ENCODE measurements at places on chromosomes 2 and 18.

- no peak for DNase-seq
These were observed 58.7 kb downstream of the RBKS start for GRCh38 chr2:27831279-27832050.

DNA sequence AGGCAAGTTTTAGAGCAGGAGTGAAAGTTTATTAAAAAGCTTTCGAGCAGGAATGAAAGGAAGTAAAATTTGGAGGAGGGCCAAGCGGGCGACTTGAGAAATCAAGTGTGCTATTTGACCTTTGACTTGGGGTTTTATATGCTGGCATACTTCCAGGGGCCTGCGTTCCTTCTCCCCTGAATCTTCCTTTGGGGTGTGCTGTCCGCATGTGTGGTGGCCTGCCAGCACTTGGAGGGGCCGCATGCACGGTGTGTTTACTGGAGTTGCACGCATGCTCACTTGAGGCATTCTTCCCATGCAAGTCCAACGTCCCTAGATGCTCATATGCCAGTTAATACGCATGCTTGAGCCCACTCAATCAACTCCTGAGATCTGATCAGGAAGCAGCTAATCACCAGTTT lies 78.3 kb upstream of the MAP4K4 start:
- DNase-seq, result no peak

GRCh38 chr2:37471994-37472393 lies 127.6 kb downstream of the QPCT start:
- no peak for DNase-seq

DNA sequence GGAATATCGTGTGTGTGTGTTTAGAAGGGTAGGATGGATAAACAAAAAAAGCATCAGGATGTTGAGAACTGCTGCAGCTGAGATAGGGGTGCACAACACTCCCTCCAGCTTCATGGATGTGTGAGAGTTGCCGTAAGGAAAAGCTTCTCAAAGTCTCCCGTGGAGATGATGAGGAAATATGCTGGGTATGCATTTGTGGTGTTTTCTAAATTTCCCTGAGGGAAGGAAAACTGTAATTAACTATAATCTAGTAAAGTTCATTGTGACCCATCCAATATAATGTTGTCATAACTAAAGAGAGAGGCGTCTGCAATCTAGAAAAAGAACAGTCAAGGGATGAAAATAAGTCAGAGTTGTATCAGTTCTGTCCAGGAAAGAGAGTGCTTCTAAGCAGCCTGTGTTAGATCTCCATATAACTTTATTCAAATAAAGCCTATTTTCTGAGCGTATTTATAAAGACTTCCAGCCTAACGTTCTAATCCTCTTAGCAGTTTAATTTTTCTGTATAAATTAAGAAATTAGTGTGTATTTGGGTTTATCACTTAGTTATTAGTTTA lies 7.3 kb upstream of the LMAN2L start:
- DNase-seq, result no peak

- no peak for DNase-seq
These were observed 9.5 kb upstream of the CYBRD1 start for GRCh38 chr2:171512683-171513195.

DNA sequence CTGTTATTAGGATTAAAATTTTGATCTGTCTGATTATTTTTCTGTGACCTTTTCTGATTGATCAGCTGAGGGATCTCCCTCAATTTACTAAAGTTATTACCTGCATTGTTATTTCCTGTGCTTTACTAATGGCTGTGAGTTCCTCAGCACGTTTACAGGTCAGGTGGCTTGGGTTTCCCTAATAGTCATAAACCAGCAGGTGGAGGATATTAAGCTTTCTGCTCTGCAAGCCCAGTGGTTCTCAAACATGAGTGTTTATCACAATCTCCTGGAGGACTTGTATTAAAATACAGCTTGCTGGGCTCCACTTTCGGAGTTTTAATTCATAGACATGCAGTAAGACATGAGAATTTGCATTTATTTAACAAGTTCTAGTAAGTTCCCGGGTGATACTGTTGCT lies 22.4 kb upstream of the UGP2 start:
- DNase-seq, result no peak

DNA sequence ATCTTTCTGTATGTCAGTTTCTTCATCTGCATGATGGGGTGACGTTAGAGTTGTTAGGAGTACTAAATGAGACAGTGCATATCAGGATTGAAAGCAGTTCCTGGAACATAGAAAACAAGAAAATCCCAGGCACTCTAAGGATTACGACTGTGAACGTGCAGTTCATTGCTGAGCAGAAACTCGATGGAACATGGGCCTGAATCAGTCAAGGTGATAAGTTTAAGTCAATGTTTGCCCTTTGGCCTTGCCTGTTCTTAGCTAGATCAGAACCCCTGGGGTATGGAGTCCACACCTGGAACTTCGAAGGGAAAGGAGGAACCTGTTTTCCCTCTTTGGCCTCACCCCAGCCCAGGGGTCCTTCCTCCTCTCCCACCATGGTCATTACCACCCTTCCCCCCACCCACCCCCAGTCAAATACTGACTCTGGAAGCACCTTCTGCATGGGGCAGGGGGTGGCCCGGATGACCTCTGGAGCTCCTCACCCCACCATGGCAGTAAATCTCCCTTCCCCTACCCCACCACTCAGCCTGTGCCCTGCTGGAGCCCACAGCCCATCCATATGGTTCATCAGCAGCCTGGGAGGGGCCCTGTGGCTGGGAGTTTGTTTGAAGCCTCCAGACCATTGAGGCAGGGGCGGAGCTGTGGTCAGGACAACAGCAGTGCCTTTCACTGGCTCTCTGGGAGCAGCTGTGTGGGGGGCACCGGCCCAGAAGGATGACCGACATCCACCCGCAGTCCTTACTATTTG lies 164.1 kb downstream of the SMAD7 start:
- DNase-seq, result no peak

- DNase-seq, result no peak
These were observed 170.4 kb upstream of the SESTD1 start for GRCh38 chr2:179435000-179435399.

DNA sequence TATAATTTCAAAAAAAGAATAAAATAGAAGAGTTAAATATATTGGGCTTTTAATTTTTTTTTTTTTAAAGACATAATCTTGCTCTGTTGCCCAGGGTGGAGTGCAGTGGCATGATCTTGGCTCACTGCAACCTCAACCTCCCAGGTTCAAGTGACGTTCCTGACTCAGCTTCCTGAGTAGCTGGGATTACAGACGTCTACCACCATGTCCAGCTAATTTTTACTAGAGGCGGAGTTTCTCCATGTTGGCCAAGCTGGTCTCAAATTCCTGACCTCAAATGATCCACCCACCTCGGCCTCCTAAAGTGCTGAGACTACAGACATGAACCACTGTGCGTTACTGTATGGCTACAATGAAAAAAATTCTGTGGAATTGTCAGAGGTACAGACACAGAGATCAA lies 98.1 kb upstream of the RGPD4 start:
- no peak for DNase-seq

GRCh38 chr2:208485390-208485789 lies 78.8 kb downstream of the PTH2R start:
- no peak for DNase-seq

GRCh38 chr2:71210292-71210691 lies 16.6 kb downstream of the PAIP2B start:
- no peak for DNase-seq

DNA sequence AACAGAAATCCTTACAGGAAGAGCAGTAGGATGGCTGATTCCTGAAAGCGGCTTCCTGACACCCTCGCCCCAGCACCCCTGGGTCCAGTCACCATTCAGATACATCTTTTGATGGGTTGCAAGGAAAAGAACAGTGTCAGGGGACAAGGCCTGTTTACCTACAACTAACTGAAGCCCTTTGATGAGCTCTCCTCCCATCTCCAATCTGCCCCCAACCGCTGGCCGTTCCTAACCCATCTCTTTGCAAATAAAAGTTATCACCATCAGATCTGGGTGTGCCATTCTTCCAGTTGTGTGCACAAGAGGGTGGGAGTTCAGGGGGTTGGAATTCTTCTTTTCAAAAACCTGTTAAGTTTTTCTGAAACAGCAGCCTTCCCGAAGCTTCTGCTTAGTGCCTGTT lies 48.9 kb downstream of the ARL4C start:
- DNase-seq, result no peak

GRCh38 chr2:206533977-206534376 lies 90.6 kb downstream of the ADAM23 start:
- no peak for DNase-seq

DNA sequence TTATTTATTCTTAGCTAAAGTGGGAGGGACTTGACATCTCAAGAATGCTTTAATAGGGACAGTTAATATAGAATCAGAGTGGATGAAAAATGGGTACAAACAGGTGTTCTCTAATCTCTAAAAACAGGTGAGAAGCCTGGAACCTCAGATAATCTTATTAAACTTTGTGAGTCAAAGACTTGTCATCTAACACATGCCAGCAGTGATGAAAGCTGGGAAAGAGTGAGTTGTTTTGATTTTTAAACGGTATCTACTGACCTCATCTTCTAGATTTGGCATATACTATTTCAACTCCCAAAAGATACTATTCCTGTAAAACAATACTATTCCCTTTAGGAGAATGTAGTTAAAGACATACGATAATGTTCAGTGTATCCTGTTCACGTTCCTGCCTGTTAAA lies 103.4 kb downstream of the CCDC141 start:
- no peak for DNase-seq

- no peak for DNase-seq
These were observed 2.4 kb upstream of the ASB1 start for GRCh38 chr2:238424313-238424700.

DNA sequence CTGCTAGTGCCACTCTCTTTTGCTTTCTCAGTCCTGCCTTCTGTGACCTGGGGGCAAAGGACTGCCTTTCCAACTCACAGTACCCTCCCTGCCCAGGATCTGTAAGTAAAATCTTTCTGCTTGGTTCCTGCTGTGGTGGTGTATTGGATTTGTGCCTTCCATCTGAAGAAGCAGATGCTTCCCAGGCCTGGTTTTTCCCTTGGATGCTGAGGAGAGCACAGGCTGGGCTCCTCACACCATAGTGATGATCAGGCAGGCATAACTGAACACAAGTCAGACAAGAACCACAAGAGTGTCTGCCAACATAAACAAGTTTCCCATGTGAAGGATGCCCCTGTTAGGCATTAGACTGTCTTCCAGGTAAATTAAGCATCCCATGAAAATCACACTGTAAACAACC lies 121.3 kb upstream of the NRXN1 start:
- no peak for DNase-seq

GRCh38 chr2:86476092-86476491 lies 34.9 kb downstream of the KDM3A start:
- DNase-seq, result no peak

- peak; percentile 5 for DNase-seq
These were observed 67.4 kb downstream of the STEAP3 start for GRCh38 chr2:119290859-119291587.

All from NCI-H1048 (cell line).